Vagina (tissue), 2 donors: ENCODE measurements at places on chromosomes 4 and X.

DNA sequence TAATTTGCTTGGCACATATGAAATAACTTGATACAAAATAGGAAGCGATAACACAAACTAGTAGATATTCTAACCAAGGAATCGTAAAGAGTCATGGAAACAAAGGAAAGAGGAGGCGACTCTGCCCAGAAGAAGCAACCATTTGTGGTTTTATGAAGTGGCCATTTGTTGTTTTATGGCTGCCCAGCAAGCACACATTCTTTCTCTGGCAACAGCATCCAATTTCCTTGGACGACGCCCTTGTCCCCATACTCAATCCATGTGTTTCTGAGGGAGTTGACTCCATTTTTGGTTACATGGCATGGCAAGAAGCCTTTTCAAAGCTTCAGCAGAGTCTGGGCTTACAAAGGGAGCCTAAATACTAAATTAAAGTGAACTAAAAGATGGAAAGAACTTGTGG is 295.1 kb downstream of the INPP4B start:
- DNase-seq, result no peak

GRCh38 chr4:89158884-89159503 is 47.7 kb downstream of the TIGD2 start:
- DNase-seq, result no peak

- DNase-seq, result peak; percentile 74
These were observed 47.4 kb downstream of the HTRA3 start for GRCh38 chr4:8316911-8317351.

DNA sequence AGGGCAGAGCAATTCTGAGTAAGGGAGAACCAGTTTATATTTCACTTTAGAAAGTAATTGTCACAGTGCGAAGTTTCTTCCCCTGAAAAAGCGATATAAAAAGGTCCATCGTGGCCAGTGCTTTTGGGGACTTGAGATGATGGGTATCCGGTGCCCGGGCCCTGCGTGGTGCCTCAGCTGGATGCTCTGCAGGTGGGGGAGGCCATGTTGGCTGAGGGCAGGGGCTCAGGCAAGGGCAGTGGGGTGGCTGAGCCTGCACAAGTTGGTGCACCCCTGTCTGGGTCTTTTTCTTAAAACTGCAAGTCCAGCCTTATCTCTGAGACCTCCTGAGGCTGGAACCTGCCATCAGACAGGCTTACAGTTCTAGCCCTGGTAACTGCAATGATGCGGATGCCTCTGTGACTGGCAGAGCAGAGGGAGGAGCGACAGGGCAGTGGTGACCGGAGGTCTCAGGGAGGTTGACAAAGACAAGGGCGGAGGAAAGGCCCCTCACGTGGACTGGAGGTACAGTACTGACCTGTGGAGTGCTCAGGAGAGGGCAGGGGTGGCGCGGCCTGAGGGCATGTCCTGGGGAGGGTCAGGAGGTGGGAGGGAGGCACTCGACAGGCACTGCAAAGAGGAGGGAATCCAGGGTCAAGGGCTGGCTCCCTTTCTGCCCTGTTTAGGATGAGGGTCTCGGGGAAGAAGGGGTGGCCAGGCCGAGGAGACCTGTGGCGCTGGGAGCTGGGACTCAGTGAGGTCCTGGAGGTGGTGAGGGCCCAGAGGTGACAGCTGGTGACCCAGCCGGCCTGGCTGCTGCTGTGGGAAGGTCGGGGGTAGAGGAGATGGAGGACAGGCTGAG is 1.8 kb downstream of the RGS12 start:
- peak; percentile 94 for DNase-seq

GRCh38 chr4:149955780-149956390 is 122.4 kb upstream of the DCLK2 start:
- DNase-seq, result no peak

DNA sequence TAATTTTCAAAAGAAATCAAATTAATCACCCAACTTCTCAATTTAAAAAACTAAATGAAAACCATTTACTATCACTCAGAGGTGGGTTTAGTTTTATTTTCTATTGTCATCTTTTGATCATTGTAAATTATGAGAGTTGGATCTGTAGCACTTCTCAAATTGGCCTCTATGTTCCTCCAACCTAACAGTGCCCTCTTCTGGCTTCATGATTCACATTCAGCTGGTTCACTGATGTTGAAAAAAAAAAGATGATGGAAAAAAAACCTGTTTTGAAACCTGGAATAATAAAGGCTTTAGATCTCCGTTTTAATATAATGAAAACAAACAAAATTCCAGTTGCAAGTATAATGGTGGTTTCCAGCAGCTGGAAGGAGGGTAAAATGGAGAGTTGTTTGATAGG is 2.4 kb upstream of the NBDY start:
- no peak for DNase-seq

- DNase-seq, result no peak
These were observed 167.9 kb downstream of the SMIM20 start for GRCh38 chr4:26081795-26082498.

GRCh38 chrX:1391707-1392375 is at the start of gene SLC25A6:
Gene SLC25A6 (minus strand): TSS chrX:1392113. CDS start chrX:1392009, 104 bp downstream.
- DNase-seq, result peak; percentile 99

DNA sequence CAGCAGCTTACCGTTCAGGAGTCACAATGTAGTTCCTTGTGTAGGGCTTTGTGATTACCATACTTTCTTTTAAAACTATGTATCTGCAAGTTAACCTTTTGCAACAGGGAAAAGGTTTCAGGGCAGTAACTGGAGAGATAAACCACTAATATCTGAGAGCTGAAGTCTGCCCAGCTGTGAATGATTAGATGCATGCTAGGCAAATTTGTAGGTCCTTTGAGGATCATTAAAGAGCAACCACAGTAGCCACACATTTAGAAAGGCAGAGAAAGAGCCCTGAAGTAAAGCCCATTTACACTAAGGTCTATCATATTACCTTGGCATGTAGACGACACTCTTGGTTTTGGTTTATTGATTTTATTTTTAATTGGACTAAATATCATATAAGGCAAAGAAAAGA is 60.0 kb downstream of the ATP8A1 start:
- DNase-seq, result no peak

GRCh38 chr4:7714738-7715137 is 224.9 kb downstream of the AFAP1 start:
- no peak for DNase-seq

DNA sequence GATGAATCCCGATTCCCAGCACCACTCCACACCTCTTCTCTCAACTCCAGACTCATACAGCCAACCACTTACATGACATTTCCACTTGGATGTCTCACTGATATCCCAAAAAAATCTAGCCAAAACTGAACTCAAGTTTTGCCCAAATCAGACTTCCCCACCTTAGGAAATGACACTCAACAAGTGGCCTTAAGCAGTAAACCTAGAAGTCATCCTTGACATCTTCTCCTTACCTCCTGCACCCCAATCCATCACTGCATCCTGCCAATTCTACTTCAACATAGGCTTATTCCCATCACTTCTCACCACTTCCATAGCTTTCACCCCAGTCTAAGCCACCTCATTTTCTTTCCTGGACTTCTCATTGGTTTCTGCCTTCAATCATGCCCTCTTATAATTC is 39.1 kb downstream of the PRPS1 start:
- DNase-seq, result no peak

GRCh38 chr4:170305627-170306026 is 215.9 kb upstream of the AADAT start:
- no peak for DNase-seq

DNA sequence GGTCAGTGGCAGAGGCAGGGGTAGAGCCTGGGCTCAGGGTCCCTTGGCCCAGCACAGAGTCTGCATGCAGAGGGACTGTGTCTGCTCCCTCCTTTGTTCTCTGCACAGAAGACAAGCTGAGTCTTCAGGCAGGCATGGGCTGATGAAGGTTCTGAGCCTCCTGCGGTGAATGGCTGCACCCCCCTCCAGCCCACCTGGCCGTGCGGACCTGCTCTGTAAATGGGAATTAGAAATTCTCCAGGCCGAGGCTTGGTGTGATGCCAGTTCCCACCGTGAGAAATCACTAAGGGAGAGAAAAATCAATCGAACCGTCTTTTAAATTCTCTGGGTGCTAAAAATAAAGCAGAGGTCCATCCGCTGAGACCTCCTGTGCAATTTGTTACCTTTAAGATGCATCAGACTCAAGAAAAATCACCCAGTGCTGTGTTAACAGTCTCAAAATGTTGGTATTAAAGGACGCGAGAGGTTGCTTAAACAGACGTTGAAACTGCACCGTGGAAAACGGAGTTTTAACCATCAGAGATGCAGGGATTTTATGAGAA is 96.0 kb downstream of the WFS1 start:
- no peak for DNase-seq

- no peak for DNase-seq
These were observed 188.3 kb upstream of the NUDT6 start for GRCh38 chr4:123110685-123111084.
